ENCODE measurements at places on chromosomes 1 and 21.

DNA sequence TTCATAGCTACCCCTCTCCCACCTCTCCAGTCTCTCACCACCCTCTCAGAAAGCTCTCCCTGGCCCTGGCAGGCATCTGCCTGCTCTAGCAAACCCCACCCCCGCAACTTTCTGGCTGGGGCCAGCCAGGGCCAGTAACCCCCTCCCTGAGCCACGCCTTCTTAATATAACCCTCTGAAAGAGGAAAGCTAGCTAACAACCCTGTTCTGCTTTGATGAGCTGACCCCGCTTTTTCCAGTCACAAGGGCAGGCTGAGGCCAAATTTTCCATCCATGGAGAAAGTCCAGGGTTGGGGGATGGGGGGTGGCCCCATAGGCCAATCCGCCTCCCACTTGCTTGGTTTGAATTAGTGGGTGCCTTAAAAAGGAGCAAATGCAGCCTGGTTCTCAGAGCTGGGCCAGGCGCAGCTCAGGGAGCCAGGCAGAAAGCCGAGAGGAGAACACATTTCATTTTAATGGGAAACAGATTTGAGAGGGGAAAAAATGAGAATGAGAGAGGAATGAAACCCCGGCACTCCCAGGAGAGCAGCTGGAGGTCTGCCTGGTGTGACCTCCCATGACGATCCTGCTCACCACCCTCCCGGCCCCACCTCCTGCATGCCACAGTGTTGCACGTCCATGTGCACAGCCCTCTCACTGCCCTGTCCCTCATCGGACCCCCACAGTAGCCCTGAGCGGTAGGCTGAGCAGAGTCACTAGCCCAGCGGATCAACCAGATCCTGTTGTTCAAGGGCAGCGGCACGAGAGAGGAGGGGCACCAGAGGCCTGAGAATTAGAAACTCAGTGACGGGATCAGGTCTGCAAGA, 62.3 kb downstream of the OPTC start:
- DNase-seq = no peak

GRCh38 chr1:7508934-7509519, 262.1 kb upstream of the VAMP3 start:
- no peak for DNase-seq

DNA sequence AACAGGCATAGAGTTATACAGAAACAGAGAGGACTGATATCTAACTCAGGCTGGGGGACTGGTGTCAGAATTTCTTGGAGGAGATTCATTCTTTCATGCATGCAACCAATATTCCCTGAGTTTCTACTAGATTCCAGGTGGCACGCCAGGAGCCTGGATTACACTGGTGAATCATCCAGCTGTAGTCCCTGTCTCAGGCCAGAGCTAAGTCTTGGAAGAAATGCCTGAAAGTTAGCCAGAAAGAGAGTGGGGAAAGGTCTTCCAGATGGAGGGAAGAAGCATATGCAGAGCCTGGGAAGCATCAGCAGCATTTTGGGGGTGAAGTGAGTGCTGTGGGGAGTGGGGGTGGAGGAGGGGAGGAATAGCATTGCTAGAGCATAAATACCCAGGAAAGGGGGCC, 239.1 kb downstream of the OMA1 start:
- DNase-seq = no peak

GRCh38 chr1:111487133-111487532, 13.3 kb downstream of the C1orf162 start:
- DNase-seq = no peak

DNA sequence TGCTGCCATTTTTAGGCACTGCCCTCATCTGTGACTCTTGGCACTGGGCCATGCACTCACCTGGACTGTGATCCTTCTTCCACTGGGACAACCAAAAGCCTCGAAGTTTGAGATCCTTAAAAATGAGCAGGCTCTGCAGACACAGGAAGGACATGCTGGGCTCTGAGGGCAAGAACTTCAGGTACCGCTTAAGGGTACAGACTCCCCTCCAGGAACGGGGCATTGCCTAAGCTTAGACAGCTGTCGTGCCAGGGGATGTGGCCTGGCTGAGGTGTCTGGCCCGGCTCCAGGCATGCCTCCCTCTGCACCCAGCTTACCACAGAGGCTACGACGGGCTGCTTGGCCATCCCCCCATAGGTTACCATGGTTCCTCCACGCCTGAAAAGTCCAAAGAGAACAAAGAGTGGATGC, 14.2 kb upstream of the SRSF4 start:
- no peak for DNase-seq

- DNase-seq = no peak
These were observed 10.2 kb downstream of the JAK1 start for GRCh38 chr1:64956010-64956640.
